Stimulated activated CD4-positive, alpha-beta T cell treated with anti-CD3 and anti-CD28 coated beads, Interleukin-4, amount 100 ng/mL, for 48 hours (primary cell): ENCODE measurements at places on chromosomes 2 and 18.

- DNase-seq: no peak
Measured at GRCh38 chr2:121771976-121772742, 16.7 kb downstream of the TSN start.

DNA sequence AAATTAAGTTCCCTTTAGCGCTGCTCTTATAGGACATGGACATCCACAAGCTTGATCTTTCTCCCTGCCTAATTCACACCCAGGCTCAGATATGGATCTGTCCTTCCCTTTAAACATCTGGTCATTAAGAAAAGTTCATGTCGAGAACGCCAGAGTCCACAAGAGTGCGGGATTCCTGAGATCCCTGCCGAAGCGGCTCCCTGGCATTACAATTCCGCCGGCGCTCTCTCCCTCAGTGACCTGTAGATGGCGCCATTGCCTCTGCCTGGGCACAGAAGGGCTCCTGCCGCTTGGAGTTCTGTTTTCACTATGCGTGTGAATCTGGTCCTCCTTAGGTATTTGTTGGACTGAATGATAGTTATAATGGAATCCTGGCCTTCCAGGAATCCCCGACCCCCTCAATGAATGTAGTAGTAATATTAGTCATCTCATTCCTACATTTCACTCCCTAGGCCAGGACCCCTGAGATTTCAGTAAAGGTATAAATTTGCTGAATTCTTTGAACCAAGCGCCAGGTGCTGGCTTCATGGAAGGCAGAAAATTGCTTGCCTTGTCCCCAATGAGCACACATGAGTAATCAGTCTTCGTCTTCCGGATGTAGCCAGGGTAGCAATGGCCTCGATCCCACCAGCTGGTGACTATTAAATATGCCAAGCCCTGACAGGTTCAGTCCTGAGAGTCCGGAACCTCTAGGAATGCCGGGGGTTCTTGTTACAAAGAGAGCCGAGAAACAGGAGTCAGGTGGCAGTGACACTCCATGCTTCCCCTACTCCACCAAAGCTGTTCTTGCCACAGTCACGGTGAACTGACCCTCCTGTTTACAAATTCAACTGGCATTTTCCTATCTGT, 26.4 kb upstream of the CD207 start:
- DNase-seq: peak; percentile 55

GRCh38 chr2:96859681-96860064, 1.9 kb upstream of the ANKRD39 start:
- no peak for DNase-seq

DNA sequence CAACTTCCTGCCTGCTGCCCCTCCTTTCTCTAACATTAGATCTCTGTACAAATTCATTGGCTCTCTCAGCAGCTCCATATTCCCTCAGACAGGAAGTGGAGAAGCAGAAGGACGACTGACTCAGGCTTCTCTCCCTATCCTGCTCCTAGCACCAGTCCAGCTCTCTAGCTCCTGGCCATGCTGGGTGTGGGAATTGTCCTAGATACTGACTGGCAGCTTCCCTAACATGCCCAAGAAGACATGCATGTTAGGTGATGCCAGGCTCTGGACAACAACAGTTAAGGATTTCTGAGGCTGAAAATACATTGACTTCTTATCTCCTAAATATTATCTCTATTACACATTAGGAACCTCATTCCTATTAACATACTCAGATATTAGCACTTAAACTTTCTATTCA, 292.9 kb downstream of the IKZF2 start:
- no peak for DNase-seq

GRCh38 chr2:100581277-100581612, 18.5 kb downstream of the PDCL3 start:
- DNase-seq: no peak

GRCh38 chr18:61400716-61401115, 67.5 kb downstream of the CDH20 start:
- DNase-seq: no peak

DNA sequence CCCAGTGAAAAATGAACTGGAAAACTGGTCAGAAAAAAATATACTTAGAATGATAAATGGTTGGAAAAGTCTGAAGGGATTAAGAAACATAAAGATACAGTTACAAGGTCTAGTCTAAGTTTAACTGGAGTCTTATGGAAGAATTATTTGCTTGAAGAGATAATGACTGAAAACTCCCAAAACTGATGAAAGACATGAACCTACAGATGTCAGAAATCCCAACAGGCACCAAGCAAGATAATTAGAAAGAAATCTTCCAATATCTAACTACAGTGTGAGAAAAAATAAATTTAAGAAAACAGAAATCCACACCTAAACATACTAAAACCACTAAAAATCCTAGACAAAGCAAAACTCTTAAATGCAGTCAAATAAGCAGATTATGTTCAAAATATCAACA, 19.4 kb downstream of the SS18 start:
- no peak for DNase-seq

GRCh38 chr2:126864861-126865260, 33.8 kb upstream of the TEX51 start:
- DNase-seq: no peak
